T-helper 22 cell (primary cell): ENCODE measurements at places on chromosomes 7 and 10.

GRCh38 chr7:81846398-81846797 lies 76.6 kb upstream of the HGF start:
- no peak for DNase-seq

DNA sequence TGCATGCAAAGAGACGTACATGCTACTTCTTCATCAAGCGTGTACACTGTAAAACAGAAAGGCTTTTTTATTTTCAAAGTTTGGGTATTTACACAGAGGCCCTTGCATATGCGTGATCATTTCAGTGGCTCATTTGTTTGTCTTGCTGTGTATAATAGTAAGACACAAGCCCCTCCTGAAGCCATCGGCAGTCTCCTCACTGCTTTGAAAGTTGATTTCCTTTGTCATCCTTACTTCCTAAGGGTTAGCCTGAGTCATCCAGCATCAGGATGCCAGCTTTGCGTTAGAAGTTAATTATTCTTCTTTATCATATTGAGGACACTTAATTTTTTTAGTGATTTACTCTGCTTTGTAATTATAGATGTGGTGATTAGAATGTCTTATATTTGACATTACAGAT lies 72.5 kb upstream of the CTBP2 start:
- no peak for DNase-seq

- DNase-seq, result no peak
Measured at GRCh38 chr7:6545398-6546126, 5.7 kb downstream of the GRID2IP start.

DNA sequence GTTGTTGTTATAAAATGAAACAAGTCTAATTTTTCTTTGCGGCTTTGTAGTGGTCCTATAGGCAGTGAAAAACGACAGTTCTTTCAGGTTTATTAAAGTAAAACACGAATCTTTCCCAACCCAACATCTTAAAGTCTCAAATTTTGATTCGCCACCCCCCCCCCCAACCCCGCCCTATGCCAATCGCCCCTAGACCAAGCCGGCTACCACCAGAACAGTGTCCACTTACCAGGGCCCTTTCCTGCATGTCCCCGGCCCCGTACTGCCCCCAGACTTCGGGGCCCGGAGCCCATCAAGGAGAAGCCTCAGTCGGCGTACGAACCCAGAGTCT lies 335 bp upstream of the CHCHD1 start:
- no peak for DNase-seq

GRCh38 chr10:123485341-123485960 lies 180.7 kb upstream of the GPR26 start:
- DNase-seq, result no peak

GRCh38 chr7:101186194-101186593 lies 6.1 kb upstream of the NAT16 start:
- no peak for DNase-seq

DNA sequence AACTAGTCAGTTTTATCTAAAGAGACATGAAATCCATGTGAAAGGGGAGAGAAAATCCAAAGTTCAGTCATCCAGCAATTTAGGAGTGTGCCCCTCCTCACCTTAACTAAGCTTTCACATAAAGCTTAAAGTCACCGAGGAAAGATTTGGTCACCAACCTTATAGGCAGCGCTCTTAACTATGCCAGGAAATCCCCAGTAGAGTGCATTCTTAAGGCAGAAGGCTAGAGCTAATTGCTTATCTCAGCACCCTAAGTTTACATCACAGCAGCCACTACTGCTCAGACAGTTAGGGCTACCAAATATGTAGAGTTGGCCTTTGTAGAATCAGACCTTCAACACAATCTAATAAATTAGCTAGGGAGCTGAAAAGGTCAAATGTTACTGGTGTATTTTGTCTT lies 47.9 kb downstream of the MTPN start:
- DNase-seq, result no peak

DNA sequence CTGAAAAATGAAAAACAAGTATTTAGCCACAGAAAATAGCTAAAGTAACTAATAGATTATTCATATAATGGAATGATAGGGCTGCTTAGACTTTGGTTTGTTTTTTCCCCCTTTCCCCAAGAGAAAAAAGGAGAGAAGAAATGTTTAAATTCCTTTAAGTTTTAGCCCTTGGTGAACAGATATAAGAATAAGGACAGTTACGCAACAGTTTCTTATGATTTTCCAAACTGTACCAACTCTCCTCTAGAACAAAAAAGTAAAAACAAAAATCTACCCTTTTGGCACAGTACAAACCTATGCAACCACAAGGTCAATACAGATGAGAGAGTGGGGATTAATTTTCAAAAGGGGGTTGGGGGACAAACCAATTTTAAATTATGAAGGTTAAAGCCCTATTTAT lies 227.7 kb downstream of the CHCHD3 start:
- no peak for DNase-seq

DNA sequence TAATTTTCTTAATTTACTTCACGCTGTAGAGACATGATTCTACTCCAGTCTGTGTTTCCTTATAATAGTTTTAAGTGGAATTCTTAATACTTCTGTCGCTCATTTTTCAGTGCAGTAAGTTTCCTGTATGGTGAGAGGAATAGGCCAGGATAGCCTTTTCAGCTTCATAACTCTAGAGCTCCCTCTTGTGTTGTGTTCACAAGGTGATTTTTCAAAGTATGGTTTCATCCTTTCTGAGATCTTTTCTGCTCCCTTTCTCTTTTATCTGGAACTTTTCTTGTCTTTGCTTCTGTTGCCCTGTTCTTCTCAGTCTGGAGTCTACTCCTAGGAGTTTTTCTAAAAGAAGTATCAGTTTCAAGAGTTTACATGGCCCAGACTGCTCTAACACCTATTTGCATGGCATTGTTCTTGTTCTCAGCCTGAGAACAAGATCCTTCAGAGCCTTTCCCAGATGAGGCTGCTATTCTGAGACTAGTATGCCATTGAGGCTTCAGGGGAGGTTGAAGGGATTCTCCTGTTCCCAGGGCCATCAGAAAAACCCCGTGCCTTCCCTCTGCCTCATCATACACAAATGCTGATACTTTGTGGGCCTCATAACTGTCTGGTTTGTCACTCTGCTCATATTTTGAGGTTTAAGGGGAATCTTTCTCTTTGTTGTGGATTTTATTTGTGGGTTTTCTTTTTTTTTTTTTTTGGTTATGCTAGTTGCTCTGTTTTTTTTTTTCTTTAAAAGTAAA lies 21.8 kb downstream of the NET1 start:
- DNase-seq, result no peak

- no peak for DNase-seq
Measured at GRCh38 chr10:50397312-50398140, 146.2 kb upstream of the ASAH2 start.

- DNase-seq, result no peak
Measured at GRCh38 chr7:66837007-66837406, 84.0 kb upstream of the TMEM248 start.

- no peak for DNase-seq
Measured at GRCh38 chr10:14880229-14880628, 1.6 kb downstream of the SUV39H2 start.

GRCh38 chr10:93894516-93895378 lies 969 bp downstream of the SLC35G1 start:
- no peak for DNase-seq

DNA sequence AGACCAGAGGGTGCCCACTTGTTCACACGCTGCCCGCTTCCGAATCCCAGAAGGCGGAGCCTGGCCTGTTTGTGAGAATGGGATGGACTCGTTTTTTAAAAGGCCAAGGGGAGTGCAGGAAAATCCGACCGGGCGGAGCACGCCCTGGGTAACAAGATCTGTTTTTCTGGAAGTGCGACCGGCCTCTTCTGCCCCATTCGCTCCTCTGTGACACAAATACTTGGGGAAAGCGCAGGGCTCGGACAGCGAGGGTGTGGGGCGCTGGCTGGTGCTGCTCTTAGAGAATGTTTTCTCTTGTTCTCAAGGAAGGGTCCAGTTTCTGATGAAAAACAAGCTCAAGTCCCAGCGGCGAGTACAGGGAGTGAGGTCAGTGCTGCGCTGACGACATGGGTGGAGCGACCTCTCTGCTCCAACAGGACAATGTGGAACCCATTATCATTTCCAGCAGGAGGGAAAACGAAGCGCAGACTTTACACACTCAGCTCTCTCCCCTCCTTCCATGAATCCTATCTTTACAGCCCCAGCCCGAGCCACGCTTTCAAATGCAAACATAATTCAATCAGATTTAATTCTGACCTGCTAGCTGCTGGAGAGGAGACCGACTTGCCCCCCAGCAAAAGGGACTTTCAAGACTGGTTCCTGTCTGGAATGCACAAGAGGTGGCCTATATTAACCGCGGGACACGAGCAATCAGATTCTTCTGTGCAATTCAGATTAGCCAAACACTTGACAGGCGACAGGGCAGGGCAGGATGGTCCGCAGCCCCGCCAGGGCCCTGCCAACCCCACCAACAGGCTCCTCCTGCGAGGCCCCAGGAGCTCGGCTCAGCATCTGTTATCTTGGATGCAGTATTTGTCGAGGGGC lies 1.1 kb downstream of the RADIL start:
- no peak for DNase-seq

GRCh38 chr7:101200862-101201599 lies at the start of gene MOGAT3:
Gene MOGAT3 (minus strand): TSS chr7:101201036. CDS start chr7:101200854, 182 bp downstream.
- DNase-seq, result no peak

DNA sequence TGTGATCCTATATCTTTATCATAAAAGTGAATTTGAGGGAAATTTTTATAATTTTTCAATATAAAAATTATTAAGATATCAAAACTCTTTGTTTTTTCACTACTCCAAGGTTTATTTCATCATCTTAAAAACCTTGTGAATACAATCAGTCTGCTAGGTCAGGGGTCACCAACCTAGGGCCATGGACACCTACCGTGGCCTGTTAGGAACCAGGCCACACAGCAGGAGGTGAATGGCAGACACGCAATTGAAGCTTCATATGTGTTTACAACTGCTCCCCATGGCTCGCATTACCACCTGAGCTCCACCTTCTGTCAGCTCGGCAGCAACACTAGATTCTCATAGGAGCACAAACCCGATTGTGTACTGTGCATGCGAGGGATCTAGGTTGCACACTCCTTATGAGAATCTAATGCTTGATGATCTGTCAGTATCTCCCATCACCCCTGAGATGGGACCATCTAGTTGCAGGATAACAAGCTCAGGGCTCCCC lies 271.2 kb upstream of the C7orf33 start:
- no peak for DNase-seq

DNA sequence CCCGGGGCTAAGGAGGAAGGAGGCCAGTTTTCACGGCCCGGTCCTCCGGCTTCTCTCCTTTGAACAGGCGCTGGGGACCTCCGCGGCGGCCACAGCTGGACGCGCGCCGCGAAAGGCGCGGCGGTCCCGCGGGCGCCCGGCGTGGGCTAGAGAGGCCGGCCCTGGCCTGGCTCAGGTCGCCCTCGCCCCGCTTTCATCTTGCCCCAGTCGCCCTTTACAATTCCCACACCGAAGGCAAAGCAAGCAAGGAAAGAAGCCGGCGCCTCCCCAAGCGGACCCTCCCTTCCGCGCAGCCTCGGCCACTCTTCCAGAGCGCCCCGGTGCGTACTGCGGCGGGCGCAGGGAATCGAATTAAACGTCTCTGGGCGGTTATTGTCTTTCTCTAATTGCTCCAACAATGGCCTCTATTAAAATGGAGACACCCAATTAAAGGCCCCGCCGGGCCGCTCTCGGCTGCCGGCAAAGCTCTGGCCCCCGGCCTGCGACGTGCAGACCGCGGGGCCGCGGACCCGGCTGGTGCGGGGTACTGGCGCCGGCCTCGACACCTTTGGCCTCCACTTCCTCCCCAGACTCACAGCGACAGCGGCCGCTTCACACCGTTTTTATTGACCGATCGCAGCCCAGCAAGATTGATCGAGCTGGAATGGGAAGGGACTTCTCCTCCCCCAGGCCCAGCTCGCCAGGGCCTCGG lies 4.5 kb upstream of the GATA3 start:
- DNase-seq, result no peak

DNA sequence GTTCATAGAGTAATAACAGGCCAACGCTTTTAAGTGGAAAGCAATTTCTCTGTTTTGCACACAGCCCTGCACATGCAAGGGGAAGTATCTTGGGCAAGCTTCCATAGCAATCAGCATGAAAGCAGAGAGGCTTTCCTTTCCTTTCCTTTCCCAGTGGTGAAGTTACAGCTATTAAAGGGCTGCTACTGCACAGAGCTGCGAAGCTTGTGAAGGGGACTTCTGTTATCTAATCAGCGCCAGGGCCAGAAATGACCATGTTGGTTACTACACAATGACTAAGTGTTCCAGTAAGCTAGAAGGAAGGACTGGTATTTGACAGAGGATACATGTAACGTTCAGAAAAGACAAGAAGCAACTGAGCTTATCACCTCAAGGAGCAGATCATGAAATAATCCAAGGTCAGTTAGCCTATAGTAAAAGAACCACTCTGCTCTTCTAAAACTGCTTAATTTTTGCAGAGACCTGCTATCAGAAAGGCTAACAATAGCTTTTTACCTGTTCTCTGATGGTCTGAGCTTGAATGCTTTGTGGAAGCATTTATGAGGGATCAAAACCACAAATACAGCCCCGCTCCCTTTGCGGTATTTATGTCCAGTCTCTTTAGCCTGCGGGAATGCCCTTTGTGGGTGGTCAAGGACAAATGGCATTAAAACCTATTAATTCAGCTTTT lies 45.9 kb downstream of the SGMS1 start:
- no peak for DNase-seq

DNA sequence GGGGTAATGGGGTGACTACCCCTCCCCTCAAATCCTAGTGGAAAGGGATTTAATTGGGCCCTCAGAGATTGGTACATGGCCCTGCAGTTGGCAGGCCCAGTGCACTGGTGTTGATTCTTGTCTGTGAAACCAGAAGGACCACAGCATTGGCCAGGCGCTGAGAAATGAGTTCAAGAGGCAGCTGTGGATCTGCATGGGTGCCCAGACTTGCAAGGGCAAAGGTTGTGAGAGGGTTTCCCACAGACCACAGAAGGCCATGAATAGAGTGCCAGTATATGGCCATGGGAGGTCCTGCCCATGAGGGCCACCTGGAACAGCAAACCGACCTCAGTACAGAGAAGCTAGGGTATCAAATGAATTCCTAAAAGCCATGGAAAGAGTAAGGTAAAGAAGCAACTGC lies 32.9 kb downstream of the TMEM168 start:
- DNase-seq, result no peak
